ENCODE measurements at places on chromosomes 1 and 21.

DNA sequence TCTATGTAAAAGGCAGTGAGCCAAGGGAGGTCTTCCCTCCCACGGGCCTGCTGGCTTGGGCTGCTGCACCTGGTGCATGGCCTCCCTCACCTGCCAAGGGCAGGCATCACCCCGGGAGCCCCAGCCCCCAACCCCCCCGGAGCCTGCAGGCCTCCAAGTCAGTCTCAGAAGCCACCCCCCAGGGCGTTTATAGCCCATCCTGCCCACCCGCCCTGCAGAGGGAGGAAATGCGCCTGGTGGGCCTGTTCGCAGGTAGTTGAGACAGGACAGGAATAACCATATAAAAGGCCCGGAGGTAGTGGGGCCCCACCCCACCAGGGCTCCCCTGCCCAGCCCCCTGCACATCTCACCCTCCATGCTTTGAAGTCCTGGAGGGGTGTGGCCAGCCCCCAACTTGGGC lies 18.2 kb upstream of the ARF1 start:
- DNase-seq, result no peak

GRCh38 chr1:192491804-192492554 lies 83.6 kb upstream of the RGS1 start:
- DNase-seq, result no peak

DNA sequence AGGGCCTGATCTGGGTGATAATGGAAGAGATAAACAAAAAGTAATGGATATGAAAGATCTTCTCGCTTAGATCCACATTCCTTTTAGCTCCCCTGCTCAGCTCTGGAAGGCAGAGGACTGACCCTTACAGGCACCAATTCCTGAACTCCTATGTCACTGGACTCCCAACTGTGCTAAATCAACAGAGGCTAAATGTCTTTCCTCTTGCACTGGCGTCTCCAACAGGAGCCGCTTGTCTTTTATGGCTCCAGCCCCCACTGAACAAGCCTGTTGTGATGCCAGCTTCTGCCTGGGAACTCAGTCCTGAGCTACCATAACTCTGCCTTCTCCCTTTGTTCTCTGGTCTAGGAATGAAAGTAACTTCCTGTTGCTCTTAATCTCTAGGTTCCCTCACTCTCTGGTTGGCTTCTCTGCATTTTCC lies 142.1 kb upstream of the COL11A1 start:
- DNase-seq, result no peak

- peak; percentile 29 for DNase-seq
Observed at GRCh38 chr1:180415985-180416633, 86.3 kb downstream of the ACBD6 start.

- DNase-seq, result no peak
Observed at GRCh38 chr1:118973032-118973431, 15.1 kb downstream of the TBX15 start.

DNA sequence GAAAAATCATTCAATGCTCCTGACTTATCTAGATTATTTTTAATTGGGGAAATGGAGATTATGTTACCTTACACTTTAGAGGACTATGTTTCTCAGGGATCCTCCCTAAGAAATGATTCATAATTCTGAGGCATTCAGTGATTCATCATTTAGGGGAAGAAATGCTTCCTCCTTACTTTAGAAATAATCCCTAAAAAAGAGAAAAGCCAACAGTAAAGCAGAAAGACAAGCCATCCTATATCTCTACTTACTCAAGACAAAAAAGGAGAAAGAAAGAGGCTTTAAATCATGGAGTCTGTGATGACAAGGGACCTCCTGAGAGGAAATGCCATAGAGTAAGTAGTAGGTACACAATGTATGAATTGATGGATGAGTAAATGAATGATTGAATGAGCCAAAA lies 137.0 kb downstream of the BRINP2 start:
- no peak for DNase-seq

GRCh38 chr1:41515131-41515678 lies 30.7 kb upstream of the EDN2 start:
- DNase-seq, result no peak

GRCh38 chr1:162857850-162858249 lies 3.1 kb downstream of the CCDC190 start:
- DNase-seq, result peak; percentile 17

- no peak for DNase-seq
Observed at GRCh38 chr1:165053351-165053750, 303.2 kb downstream of the LMX1A start.

DNA sequence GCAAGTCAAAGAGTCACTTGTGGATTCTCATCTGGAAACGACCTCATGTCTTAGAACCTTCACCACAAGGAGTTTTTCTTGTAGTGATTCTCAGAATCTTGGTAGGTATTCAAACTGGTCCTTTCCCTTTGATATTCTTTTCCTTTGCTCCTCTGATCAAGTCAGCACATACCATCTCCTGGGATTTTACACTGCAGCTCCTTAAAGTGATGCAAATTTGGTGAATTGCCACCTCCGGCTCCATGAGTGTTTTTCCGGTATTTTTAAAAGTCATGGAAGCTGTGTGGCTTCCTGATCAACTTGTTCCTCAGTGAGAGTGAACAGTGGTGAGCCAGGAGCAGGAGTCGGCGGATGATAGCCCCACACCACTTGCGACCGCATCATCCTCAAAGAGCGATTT lies 182.1 kb upstream of the DAB1 start:
- DNase-seq, result no peak

DNA sequence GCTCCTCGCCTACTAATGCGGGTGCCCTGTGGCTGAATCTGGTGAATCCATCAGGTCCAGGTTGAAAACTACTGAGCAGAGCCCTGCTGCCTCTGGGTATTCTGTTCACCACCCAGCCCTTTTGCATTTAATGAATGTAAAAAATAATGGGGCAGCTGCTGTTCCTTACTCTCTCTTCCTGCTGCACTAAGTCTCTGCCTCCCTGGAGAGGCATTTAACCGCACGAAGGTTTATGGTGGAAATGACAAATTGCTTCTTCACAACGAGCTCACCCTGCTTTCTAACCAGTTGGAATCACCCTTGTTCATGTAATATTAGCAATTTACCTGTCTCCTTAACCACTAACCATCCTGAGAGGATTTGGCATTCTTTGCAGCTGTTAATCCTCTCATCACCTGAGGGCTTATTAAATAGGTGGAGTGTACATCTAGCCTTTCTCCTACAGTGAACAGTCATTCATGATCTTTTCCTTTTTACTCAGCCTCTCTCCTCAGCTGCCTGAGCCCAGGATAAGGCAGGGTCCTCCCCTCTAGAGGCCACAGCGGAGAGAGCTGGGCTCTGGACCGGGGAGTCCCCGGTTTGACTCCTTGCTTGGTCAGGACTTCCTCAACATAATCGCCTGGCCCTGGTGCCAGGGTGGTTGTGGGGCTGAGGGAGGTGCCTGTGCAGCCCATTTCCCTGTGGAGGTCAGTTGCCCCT lies 97.6 kb downstream of the NOS1AP start:
- DNase-seq, result no peak

DNA sequence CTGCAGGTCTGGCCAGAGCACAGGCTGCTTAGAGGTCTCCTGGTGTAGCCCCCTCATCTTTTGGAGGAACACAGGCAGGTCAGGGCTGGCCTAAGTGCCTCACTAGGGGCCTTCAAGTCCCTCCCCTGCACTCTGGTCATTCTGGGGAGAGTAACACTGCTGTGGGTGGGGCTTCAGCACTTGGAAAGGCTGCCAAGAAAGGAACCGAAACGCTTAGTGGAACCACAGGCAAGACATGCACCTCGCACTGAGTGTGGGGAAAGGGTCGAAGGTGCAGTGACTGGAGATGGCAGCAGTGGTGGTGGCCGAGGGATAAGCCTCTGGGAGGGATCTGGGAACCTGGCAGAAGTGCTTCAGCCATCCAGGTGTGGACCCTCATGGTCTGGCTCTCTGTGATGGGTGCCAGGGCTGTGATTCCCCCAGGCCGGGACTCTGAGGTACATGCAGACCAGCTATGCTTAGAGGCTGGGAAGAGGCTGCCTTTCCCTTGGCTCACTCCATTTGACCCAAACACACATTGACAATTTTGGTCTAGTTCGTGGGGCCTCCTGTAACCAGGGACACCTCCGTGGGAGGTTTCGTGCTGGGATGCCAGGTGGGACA lies 182.9 kb upstream of the CSF3R start:
- DNase-seq, result no peak

DNA sequence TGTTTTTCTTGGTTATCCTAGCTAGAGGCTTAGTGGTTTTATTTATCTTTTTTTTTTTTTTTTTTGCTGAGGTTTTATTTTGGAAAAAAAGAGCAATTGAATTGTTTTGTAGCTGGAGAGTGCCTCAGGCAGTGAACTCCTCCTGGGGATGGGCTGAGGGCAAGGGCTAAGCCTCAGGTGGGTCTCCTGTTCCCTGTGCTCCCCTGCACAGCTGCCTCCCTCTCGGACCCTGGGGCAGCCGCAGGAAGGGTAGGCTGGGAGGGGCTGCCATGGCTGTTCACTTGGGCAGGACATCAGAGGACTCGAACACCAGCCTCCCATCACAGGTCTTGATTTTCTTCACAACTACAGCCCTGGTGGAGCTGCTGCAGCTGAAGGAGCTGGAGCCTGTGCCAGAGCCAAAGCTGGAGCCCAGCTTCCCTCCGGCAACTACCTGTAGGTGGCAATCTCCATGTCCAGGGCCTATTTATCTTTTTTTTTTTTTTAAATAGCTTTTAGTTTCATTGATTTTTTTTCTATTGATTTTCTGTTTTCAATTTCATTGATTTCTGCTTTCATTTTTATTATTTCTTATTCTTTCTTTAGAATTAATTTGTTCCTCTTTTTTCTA lies 28.9 kb downstream of the LEPR start:
- no peak for DNase-seq

DNA sequence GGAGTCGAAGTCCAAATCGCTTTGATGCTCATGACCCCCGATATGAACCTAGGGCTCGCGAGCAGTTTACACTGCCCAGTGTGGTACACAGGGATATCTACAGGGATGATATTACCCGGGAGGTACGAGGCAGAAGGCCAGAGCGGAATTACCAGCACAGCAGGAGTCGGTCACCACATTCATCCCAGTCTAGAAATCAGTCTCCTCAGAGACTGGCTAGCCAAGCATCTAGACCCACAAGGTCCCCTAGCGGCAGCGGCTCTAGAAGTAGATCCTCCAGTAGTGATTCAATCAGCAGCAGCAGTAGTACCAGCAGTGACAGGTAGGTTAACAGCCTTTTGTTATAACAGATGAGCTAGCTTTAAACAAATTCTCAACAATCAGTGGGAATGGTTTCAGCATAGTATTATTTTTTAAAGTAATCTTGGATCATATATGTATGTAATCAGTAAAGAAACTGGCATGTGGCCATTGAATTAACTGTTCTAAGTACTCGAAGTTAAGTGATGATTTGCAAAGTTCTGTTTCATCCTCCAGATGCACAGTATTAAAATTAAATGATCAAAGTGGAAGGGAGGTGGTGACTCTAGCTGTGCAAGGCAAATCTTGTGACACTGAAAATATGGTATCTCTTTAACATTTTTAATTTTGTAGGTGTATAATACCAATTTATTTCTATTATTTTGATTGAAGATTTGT lies 29.0 kb downstream of the SPEN start:
- no peak for DNase-seq

- no peak for DNase-seq
Observed at GRCh38 chr1:21666576-21667320, 2.4 kb downstream of the RAP1GAP start.

GRCh38 chr1:211520641-211521040 lies 28.7 kb upstream of the RD3 start:
- DNase-seq, result no peak

GRCh38 chr1:231727171-231727570 lies 100.6 kb downstream of the DISC1 start:
- DNase-seq, result no peak

- no peak for DNase-seq
Observed at GRCh38 chr1:1137256-1138045, 21.6 kb upstream of the C1orf159 start.

- DNase-seq, result no peak
Observed at GRCh38 chr1:30971496-30971895, 62.9 kb upstream of the SDC3 start.
